HuH-7 (cell line): ENCODE measurements at places on chromosomes 7 and 10.

DNA sequence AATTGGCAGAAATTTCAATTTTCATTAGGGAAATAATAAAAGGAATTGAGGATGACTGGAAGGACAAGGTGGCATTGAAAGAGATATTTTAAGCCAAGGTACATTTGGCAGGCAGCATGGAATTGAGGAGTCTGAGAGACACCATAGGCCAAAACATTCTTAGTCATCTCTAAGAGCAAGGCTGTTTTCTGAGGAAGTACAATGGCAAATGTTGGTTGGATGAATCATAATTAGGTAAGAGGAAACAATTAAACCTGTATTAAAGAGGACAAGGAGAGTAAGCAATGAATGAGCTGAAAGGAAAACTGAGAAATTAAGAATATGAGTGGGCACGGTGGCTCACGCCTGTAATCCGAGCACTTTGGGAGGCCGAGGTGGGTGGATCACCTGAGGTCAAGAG lies 86.3 kb downstream of the MRPL32 start:
- DNase-seq = no peak

GRCh38 chr7:121519548-121520521 lies 123.7 kb upstream of the FAM3C start:
- no peak for DNase-seq

DNA sequence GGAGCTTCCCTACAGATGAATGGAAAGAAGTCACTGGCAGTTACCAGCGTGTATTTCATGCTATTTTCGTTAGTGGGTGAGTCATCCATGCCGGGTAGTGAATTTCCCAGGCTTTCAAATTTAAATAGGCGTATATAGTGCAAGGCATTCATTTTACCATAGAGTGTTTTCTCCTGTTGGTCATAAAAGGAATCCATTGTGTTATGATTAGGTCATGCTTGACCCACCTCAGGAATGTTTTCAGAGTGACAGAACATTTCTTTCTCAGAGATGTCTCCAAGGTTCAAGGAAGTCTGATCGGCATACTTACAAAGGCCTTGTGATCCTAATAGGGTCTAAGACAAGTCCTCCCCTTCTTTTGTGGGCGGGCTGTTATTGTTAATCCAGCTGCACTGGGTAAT lies 110.7 kb downstream of the AKR1D1 start:
- DNase-seq = no peak

GRCh38 chr7:153847828-153848227 lies 204.4 kb upstream of the DPP6 start:
- DNase-seq = no peak

DNA sequence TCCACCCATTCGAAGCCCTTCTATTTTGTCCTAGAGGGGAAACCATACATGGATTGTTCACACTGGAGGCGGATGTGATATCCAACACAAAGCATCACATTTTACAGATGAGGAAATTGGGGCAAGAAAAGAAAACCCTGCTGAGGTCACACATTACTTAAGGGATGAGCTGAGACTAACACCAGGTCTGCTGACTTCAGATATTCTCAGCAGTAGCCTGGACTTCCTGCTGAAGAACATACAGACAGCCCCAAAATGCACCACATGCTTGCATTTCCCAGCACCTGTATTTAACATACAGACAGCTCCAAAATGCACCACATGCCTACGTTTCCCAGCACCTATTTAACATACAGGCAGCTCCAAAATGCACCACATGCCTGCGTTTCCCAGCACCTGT lies 11.2 kb downstream of the GIMAP5 start:
- no peak for DNase-seq

DNA sequence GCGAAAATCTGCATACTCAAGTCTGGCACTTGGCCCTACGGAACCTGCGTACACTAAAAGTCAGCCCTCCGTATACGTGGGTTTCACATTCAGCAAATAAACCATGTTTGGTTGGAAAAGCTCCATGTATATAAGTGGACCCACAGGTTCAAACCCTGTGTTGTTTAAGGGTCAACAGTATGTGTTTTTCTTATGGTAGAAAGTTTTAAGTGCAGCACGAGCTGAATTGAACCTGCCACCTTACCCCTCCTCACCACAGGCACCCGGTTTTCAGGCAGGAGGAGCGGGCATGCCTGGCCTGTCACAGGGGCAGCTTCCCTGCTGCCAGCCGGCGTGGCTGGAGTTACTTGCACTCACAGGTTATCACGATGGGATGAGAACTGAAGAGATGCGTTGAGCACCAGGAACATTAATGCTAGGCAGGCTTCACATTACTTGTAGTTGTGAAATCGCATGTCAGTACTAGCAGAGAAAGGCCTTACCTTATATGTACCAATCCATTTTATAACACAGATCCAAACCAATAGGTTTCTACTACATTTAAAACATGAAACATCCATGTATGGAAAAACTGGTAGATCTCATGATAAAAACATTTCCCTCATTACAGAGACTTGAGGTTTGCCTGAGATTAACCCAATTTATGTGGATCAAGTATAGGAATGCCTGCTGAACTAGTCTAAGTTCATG lies 12.9 kb downstream of the INSIG1 start:
- DNase-seq = no peak

- no peak for DNase-seq
Observed at GRCh38 chr10:97796651-97797050, 24.9 kb upstream of the SFRP5 start.

DNA sequence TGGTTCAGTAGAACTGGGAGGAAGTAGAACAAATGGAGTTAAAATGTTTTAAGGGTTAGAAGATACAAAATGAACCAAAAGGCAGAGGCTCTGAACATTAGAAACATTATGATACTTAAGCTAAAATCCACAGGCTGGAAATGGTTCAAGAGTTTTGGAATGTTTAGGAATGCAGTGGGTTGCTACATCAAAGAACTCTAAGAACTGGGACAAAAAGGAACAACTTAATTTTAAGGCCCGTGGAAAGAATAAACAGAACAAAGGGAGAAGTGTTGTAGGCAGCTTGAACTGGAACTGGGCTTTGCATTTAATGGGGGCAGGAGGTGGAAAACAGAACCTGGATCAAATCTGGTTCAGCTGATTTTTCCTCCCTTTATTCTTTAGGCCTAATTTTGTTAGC lies 3.5 kb upstream of the C7orf25 start:
- no peak for DNase-seq

DNA sequence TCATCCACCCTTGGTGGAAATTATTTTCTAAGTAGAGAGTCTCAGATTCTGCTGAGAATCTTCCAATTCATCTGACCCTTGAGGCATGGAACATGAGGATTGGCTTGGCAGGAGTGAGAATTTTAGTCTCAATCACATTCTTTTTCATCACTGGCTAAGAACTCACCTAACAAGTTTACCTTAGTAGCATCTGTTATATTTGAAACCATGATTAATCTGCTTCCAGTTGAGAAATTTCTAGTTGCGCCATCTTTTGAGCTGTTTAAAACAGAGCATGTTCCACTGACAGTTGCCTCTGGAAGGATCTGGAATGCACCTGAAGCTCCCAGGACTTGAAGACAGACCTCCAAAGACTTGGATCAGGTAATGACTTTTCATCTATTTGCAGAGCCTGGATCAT lies at the start of gene LIPK:
Gene LIPK (plus strand): TSS at position 292 of the 400 bp plus-strand sequence. CDS start 18,295 bp downstream, outside the sequence.
- no peak for DNase-seq

DNA sequence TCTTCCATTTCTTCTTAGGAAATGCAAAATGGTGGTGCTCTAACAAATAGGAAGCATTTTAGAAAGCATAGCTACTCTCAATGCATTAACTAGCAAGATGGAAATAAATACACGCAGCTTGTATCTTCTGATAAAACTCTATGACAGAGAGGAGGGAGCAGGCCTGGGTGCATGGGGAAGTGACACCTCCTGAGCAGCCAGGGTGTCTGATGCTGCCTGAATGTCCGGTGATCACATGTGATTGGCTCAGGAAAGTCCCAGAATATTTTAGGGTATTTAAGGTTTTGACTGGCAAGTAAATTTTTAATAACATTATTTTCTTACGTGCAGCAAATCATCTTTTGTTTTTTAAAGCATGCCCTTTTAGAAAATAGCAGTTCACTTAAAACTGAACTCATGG lies 261.0 kb upstream of the KLF6 start:
- DNase-seq = no peak

DNA sequence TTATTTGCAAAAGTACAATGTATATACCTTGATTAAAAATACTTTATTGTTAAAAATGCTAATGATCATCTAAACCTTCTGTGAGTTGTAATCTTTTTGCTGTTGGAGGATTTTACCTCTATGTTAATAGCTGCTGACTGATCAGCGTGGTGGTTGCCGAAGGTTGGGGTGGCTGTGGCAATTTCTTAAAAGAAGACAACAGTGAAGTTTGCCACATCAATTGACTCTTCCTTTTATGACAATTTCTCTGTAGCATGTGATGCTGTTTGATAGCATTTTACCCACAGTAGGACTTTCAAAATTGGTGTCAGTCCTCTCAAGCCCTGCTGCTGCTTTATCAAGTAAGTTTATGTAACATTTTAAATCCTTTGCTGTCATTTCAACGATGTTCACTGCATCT lies 16.9 kb upstream of the ENTPD1 start:
- DNase-seq = no peak

DNA sequence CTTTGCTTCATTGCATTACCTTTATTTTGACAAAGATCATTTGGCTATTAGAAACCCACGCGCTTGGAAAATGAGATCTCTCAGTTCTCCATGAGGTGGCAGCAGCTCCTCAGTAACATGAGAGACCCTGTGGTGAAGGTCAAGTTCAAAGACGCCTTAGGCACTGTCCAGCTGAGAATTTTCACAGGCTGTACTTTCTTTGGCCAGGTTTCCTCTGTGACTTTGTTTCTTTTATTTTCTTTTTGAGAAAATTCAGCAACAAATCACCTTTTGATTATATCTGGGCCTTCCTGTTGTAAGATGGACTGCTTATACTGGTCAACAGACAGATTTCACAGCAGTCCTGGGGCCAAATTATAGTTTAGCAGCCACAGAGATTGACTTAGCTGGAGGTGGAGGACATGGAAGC lies 54.5 kb downstream of the RAB18 start:
- DNase-seq = peak; percentile 50

GRCh38 chr10:32105782-32106382 lies 49.7 kb upstream of the KIF5B start:
- peak; percentile 89 for DNase-seq

GRCh38 chr10:123614888-123615287 lies 51.3 kb upstream of the GPR26 start:
- DNase-seq = peak; percentile 62

GRCh38 chr7:82247814-82248433 lies 195.7 kb downstream of the CACNA2D1 start:
- no peak for DNase-seq

- DNase-seq = no peak
Observed at GRCh38 chr7:138352570-138353461, 107.2 kb upstream of the TRIM24 start.

DNA sequence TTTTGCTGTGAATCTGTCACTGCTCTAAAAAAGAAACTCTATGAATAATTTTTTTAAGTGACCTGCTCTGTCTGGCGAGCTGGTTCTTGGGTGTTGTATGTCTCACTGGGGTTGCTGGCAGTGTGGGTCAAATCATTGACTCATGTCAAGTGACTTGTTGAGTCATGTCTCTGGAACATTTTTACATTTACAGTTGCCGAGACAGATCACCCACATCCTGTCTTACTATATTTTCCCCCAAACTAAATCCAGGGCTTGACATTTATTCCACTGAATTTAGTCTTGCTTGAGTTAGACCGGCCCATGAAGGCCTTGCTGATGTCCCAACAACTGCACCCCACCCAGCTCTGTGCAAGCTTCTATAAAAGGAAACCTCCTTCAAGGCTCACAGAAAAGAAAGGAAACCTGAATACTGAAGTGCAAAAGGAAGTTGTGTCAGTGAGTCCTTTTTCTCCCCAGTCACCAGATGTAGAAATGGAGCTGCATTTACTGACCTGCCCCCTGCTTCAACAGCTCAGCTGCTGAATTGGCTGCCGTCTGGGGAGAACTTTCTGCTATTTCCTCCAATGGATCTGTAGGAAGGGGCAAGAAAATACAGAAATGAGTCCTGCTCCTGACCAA lies 290.3 kb downstream of the TNS3 start:
- DNase-seq = no peak

DNA sequence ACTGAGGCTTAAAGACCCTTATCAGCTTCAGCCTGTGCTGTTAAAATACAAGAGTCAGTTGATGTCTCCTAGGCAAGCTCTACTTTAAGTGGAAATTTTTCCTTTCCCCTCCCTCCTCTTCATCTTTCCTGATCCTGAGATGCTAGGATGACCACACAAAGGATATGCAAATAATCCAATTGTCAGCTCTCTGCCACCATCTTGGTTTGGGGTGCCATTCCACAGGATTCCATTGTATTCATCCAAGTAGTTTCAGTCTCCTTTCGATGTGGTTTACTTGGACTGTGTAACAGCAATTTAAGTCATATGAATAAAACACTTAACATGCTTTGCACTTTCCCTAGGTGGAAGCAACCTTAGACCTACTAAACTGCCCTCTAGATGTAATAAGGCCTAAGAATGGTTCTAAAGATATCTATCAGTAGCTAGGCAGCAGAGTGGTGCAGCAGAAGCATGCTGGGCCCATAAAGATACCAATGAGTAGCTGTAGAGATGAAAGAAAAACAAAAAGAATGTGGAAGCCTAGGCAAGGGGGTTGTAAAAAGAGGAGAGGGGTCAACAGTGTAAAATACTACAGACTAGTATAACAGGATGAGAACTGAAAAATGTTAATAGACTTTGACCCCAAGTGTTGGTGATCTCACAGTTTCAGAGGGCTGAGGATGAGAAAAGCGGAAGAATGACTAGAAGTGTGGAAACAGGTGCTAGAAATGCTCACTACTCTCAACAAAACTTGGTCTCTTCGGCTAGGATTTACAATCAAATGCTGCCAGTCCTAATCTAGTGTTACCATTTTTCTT lies 2.4 kb upstream of the CFAP69 start:
- DNase-seq = no peak

DNA sequence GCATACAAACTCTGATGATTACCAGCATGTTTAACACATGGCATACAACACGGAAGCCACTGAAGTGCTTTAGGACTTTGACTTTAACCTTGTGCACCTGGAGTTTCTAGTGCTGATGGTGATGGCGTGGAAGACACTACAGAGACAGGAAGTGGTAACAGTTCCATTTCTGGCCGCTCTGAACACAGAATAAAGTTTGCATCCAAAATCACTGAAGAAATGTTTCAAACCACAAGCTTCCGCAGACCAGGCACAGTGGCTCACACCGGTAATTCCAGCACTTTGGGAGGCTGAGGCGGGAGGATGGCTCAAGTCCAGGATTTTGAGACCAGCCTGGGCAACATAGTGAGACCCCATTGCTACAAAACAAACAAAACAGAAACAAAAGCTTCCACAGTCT lies 40.3 kb upstream of the TNPO3 start:
- no peak for DNase-seq
